GM12865 (cell line): ENCODE measurements at places on chromosomes 4 and X.

DNA sequence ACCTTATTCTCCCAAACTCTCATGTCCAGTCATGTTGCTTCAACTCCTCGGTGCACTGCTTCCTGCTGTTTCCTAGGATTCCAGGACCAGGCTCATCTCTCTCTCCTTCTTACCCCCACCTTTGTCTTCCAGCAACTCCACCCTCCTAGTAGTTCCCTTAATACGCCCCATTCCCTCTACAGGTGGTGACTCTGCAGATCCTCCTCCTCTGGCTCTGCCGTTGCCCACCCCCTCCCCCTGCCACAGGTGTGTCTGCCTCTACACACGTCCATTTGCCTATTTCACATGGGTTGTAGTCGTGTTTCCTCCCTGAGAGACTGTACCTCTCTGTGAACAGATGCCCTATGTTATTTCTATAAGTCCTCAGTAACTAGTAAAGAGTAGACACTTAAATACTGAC is 32.4 kb downstream of the CDS1 start:
- DNase-seq = no peak

GRCh38 chrX:87890437-87890836 is 372.8 kb downstream of the KLHL4 start:
- DNase-seq = no peak

GRCh38 chr4:39873823-39874222 is 103.9 kb downstream of the PDS5A start:
- peak; percentile 15 for DNase-seq

DNA sequence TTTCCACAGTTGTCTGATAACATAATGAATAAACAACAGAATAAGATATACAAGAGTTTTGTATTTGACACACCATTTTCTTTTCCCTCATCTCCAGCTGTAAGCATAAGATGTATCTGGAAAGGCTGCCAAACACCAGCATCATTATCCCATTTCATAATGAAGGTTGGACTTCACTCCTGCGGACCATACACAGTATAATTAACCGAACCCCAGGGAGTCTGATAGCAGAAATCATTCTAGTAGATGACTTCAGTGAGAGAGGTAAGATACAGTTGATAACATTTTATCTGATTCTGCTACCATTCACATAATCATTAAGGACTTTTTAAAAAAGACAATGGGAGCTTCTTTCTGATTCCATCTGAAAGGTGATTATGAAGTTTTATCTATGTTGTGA is 535.2 kb downstream of the GALNTL6 start:
- no peak for DNase-seq

- no peak for DNase-seq
Observed at GRCh38 chr4:108336076-108336475, 167.3 kb upstream of the LEF1 start.

- DNase-seq = no peak
Observed at GRCh38 chr4:93243262-93243661, 585.3 kb upstream of the ATOH1 start.

DNA sequence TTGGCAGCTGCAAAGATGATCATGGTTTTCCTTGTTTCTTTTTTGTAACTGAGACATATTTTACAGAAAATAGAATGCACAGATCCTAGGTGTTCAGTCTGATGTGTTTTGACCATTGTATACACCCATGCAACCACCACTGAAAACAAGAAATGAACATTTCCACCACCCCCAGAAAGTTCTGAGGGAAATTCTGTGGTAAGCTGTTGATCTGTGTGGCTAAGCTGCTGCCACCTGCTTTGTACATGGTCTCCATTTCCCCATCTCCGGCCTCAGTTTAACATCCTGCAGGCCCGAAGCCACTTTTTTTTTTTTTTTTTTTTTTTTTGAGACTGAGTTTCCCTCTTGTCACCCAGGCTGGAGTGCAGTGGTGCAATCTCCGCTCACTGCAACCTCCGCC is 65.3 kb downstream of the NYX start:
- DNase-seq = peak; percentile 78

GRCh38 chr4:53929311-53929710 is 135.1 kb downstream of the CHIC2 start:
- no peak for DNase-seq

DNA sequence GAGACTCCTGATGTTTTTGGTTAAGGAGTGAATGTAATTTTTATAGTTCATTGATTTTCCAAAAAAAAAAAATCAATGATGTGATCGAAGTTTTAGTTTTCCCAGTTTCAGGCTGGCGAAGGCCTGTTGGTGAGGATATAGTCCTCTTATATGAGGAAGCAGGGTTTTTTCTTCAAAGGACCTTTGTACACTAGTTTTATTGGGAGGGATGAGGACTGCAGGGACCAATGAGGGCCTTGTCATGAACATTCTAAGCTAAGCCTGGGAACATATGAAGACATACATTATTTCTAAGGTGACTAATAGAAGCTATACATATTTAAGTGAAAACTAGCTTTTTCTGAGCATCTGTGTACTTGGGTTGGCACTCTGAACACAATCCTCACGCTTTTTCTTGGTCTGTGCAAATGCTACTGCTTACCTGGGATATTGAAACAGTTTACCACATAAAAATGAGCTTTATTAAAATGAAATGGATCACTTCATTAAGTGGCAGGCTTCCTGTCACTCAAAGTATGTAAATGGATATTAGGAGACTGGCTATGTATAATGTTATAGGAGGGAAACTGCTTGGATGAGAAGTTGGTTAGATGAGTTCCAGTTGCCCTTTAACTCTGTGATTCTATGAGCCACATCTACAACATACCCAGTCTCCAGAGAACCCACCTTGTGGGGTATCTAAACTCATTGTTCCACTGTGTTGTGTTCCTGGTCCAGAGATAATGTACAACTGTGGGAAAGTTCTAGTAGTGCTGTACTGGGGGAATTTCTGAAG is 43.5 kb downstream of the SLC4A4 start:
- no peak for DNase-seq

DNA sequence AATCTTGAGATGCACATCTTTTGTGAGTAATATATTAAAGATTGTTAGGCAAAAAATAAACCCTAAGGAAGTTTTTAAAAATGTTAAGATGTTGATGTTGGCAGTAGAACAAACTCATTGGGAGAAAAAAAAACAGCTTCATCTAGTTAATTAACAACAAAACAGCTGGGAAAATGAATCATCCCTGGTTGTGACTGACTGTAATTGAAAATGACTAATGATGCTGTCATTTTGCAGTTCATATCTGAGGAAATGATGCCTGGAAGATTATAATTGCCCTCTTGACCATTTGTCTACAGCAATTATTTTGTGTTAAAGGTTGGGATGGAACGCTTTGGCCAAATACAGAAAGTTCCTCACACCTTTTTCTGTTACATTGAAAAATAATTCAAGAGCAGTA is 760.4 kb upstream of the FTHL17 start:
- no peak for DNase-seq

DNA sequence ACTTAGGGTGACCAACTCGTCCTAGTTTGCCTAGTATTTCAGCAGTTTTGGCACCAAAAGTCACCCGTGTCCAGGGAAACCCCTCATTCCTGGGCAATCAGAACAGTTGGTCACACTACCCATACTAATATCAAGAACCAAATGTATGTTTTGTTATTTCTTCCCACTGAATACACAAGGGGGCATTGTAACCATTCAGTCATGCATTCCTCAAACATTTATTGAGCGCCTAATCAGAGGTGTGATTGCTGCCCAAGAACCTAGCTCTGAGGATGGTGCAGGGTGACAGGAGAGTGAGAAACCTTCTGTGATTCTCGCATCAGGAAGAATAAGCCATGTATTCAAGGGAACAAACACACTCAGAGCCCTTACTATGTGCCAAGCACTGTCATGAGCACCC is 69.8 kb upstream of the RAI2 start:
- no peak for DNase-seq

DNA sequence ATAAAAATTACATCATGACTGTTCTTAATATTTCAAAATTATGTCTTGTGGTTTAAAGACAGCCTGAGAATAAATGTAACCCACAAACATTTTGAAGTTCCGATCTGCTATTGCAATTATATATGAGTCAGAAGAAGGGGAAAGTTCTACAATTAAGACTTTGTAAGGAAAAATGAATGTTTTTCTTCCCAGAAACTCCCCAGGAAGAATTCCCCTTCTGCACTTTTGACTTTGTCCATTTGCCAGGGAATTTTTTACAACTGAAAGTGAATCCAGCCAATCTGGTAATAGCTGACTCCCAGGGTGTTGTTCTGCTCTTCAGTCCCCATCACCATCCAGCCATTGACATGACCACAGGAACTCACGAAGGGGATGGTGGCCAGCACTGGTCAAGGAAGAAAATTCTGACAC is 61.6 kb upstream of the NOCT start:
- no peak for DNase-seq

DNA sequence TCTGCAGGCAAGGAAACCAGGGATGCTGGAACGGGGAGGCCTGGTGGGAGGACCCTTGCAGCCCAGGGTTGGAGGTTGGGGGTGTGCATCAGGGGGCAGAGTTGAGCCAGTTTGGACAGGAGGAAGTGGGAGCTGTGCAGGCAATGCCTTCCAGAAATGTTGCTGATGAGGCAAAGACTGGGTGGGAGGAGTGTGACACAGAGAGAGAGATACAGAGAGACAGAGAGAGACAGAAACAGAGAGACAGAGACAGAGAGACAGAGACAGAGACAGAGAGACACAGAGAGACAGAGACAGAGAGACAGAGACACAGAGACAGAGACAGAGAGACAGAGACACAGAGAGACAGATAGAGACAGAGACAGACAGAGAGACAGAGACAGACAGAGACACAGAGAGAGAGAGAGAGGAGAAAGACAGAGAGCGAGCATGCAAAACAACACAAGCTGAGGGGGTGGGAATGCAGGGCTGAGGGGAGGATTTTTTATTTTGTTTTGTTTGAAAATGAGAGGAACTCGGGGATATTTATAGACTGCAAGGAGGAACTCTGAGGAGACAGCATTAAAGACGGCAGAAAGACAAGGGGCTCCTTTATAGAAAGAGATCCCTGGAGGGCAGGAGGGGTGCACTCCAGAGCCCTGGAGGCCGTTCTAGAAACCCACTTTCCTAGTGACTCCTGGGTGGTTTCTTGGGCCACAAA is 1.9 kb upstream of the HAUS3 start:
- peak; percentile 29 for DNase-seq

GRCh38 chr4:70133473-70133872 is 20.6 kb upstream of the PRR27 start:
- DNase-seq = no peak

GRCh38 chrX:26613956-26614355 is 398.0 kb downstream of the MAGEB5 start:
- no peak for DNase-seq

DNA sequence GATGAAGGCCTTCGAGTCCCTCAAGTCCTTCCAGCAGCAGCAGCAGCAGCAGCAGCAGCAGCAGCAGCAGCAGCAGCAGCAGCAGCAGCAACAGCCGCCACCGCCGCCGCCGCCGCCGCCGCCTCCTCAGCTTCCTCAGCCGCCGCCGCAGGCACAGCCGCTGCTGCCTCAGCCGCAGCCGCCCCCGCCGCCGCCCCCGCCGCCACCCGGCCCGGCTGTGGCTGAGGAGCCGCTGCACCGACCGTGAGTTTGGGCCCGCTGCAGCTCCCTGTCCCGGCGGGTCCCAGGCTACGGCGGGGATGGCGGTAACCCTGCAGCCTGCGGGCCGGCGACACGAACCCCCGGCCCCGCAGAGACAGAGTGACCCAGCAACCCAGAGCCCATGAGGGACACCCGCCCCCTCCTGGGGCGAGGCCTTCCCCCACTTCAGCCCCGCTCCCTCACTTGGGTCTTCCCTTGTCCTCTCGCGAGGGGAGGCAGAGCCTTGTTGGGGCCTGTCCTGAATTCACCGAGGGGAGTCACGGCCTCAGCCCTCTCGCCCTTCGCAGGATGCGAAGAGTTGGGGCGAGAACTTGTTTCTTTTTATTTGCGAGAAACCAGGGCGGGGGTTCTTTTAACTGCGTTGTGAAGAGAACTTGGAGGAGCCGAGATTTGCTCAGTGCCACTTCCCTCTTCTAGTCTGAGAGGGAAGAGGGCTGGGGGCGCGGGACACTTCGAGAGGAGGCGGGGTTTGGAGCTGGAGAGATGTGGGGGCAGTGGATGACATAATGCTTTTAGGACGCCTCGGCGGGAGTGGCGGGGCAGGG is 568 bp downstream of the HTT start:
- peak; percentile 89 for DNase-seq

DNA sequence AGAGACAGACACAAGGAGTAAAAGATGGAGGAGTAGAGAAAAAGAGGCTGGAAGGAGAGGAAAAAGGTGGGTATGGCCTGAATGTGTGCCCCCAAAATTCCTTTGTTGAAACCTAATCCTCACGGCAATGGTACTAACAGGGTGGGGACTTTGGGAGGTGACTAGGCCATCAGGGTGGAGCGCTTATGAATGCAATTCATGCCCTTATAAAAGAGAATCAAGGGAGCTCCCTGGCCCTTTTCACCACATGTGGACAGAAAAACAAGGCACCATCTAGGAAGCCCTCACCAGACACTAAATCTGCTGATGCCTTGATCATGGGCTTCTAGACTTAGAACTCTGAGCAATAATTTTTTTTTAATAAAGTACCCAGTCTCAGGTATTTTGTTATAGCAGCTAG is 255.1 kb downstream of the NPFFR2 start:
- DNase-seq = no peak

GRCh38 chrX:38494239-38494823 is 67.0 kb upstream of the TSPAN7 start:
- no peak for DNase-seq

- DNase-seq = peak; percentile 71
Observed at GRCh38 chr4:183411291-183411861, 33.1 kb upstream of the CDKN2AIP start.

DNA sequence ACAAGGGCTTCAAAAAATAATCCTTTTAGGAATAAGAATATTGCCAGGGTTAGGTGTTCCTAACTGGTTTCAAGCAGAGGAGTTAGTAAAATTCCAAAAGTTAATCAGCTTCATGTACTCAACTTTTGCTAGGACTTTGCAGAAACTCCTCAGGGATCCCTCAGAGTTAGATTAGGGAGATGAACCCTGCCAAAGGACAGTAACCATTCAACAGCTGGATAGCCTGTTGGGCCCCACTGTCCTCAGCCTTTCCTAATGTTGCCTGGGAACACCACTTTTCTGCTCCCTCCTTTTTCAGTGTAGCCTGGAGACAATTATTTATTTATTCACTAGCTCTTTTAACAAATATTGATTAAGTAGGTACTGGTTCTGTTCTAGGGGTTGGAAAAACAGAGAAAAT is 53.8 kb downstream of the NFKB1 start:
- DNase-seq = no peak

GRCh38 chrX:33062041-33062440 is 149.3 kb downstream of the DMD start:
- DNase-seq = no peak

DNA sequence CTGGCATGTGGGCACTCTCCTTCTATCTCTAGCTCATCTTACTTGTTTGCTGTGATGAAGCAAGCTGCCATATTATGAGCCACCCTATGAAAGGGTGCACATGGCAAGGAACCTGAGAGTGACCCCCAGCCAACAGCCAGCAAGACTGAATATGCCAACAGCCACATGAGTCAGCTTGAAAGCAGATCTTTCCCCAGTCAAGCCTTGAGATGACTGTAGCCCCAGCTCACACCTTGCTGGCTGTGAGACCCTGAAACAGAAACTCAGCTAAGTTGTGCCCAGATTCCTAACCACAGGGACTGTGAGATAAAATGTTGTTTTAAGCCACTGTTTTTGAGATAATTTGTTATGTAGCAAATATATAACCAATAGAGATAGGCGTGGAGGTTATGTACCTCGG is 36.2 kb downstream of the KDM5C start:
- DNase-seq = peak; percentile 78
